ENCODE measurements at places on chromosomes 2 and 18. TPM values are rescaled to one million over a fixed set of nuclear protein-coding genes. Genes with fewer than 3 reads are reported as not detected.
A peak's percentile ranks its signal among the peaks of the same experiment; 100 is the strongest.

- no peak for DNase-seq
These were observed 2.8 kb downstream of the C1D start for GRCh38 chr2:68059784-68060525.

DNA sequence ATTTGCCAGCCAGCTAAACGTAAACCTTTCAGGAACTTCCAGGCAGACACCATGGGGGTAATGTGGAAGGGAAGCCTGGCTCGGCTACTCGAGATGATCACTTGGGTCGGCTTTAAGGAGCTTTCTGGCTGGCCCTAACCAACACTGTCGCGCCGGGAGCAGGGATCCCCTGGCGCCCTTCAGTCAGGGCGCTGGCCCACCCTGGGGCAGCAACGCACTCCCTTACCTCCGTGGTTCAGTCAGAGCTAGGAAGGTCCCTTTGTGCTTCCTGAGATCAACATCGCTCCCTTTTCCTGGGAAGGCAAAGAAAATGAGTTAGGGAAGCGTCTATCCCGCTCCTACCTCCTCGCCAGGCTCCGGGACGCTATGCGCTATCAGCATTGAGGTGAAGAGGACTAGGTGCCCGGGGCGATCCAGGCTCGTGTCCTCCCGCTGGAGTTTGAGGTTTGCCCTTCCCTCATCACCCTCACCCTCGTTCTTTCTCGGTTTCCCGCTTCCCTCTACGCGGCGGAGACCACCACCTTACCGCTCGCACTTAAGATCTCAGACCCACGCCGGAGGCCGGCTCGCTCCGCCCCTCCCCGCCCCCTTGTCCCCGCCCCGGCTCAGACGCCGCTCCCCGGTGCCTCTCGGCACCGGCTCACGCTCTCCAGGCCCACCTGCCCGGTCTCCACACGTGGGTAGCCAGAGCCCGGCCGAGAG is 449 bp upstream of the ATRAID start:
- DNase-seq = no peak

DNA sequence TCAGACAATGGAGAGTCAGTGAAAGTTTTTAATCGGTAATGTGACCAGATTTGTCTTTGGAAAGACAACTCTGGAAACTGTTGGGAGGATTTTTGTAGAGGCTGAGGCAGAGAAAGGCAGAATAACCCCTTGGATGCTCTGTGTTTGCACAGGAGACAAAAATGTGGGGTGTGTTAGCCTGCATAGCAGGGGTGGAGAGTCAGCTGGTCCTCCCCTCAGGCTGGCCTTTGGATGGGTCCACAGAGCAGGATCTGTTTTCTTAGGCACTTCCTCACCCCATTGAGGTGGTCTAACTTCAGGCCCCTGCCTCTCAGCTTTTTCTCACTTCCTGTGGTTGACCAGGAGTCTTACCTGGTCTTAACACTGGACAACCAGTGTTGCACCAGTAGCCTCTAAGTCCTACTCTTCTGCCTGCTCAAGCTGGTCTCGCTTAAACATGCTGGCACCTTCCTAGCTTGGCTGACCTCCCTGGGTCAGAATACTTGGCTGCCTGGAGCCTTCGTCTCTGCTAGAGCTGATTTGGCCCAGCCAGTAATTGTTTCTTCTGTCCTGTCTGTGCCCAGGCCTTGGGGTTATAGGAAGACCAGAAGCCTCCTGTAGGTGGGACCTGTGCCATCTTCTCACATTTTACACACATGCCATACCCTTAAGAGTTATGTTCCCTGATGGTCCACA is 259.8 kb upstream of the RASGRP3 start:
- DNase-seq = no peak

DNA sequence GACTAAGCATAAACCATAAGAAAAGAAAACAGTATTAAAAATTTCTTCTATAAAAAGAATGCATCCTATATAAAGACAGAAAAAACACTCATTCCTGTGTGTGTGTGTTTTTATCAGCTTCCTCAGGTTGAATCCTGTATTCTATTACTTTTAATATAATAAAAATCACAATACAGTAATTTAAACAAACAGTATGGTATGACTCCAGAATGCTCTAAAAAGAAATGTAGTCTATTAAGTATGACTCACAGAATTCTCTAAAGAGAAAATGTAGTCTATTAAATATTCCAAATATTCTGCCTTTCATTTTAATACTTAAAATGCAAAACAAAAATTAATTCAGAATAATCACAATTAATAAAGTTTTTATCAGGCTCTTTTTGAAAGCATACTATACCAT is 19.8 kb downstream of the CCDC88A start:
- DNase-seq = no peak

GRCh38 chr2:160213511-160213910 is 13.4 kb upstream of the ITGB6 start:
- no peak for DNase-seq

DNA sequence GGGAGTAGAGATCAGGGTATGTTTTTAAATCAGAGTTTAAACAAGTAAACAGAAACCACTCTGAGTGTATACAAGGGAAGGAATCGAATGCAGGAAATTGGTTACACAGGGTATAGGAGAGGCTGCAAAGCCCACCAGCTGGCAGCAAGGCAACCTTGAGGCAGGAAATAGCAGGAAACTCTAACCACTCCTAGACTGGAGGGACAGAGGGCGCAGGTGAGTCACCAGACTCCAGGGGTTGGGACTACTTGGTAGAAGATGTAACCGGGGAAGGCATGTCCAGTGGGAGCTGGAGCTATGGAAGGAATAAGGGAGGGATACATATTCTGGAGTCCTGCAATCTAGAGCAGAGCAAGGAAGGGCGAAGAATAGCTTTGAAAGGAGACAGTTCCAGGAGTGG is 152.3 kb downstream of the MEIS1 start:
- no peak for DNase-seq

GRCh38 chr2:188870289-188870688 is 103.9 kb upstream of the COL3A1 start:
- no peak for DNase-seq

- DNase-seq = no peak
These were observed 24.1 kb downstream of the DCDC2C start for GRCh38 chr2:3727397-3728045.

DNA sequence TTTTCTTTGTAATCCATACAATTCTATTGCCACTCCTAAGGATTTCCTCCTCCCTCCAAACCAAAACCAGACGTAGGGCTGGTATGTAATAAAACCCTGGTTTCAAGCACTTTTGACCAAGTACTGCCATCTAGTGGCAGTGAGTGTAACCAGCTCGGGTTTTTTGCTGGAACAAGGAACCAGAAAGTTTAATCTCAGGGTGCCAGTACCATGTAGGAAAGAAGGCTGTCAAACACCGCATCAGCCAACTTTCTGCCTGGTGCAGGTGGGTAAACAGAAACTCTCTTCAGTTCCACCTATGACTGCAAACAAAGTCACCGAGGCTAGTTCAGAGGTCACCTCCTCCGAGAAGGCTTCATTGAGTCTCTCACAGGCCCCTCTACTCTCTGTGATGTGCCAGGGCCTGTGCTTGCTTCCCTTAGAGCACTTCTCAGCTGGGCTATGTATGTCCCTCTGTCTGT is 10.2 kb upstream of the THNSL2 start:
- peak; percentile 46 for DNase-seq

- no peak for DNase-seq
These were observed 708 bp downstream of the AGXT start for GRCh38 chr2:240869109-240869955.

DNA sequence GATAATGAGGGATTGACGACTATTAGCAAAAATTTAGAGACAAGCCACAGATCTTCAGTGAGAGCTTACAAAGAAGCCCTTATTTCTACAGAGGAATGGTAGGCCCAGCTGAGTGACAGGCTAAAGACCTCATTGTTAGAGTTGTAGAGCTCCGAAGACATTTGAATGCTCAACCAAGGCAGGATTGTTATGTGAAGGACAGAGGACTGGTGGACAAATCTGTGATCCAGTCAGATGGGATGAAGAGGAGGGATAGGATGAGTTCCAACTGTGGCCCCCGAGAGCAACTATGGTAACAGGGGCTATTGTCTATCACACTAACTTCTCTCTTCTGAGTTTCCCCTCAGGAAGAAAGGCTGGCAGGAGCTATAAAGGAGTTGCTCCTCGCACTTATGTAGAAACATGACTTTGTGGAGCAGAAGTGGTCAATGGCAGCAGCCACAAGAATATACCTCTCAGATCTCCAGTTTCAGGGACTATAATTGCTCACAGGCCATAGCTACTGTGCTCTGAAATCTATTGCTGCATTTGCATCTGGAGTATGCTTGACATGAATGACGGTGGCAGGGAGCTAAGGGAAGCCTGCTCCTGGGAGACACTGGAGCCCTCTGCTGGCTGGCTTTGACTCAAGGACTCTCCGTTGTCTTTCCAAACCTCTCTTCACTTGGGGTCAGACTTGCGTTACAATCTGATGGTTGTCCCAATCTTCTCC is 50.3 kb upstream of the GREB1L start:
- no peak for DNase-seq

DNA sequence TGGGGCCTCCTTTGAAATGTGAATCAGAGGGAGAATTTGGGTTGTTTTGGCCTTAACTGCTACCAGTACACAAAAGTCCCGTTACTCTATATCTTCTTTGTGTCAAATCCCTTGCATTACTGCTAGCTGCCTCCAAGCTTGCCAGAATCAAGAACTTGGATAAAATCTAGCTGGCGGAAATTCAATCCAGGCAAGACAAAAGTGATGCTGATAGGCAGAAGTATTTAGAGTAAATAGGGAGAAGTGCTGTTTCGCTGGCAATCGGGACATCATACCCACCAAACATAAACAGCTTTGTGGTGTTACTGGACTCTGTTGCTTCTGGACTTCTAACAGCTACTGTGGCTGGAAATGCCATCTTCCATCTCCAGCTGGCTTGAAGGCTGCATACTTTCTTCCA is 2.5 kb downstream of the IFIH1 start:
- DNase-seq = no peak

DNA sequence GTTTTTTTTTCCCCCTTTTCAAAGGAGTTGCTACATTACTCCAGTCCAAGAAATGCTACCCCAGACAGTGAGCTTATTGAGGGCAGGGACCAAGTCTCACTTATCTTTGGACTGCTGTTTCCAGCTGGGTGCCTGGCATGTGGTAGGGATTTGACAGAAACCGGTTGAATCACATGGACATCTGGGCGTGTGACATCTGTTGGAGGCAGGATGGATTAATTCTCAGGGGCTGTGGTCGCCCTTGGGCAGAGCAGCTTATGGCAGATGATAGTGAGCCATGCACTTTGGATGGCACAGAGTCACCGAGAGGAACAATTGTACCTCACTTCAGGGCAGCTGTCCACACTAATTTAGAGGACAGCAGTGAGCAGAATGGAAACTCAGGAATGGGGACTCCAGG is 254.6 kb upstream of the ID2 start:
- DNase-seq = no peak

DNA sequence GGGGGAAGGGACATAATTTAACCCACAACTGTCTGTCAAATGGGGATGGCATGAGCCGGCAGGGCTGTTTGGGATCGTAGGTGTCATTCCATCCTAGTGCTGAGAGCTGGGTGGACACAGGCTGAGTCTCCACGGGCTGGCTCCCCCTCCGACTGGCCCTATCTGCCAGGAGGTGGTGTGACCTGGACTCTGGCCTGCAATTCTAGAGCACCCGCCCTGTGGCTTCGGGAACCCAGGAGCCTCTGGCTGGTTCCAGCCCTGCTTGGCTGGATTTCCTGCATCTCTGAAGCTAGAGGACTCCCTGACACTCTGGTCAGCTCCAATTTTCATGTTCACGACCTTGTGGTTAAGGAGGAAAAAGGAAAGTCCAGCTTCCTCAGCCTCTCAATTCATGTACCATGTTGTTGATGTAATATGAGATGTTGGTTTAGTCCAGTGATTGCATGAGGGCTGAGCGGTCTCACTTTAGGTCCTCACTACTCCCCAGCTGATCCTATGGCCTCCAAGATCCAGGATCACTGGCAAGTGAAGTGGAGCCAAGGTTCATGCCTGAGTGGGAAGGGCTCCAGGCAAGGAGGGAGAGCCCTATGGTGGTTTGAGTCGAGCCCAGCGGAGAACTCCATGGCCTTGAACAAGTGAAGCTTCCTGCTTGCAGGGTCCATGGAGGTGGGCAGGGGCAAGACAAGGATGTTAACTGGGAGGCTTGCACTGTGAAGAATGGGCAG is 169.1 kb downstream of the NDUFA10 start:
- DNase-seq = no peak

DNA sequence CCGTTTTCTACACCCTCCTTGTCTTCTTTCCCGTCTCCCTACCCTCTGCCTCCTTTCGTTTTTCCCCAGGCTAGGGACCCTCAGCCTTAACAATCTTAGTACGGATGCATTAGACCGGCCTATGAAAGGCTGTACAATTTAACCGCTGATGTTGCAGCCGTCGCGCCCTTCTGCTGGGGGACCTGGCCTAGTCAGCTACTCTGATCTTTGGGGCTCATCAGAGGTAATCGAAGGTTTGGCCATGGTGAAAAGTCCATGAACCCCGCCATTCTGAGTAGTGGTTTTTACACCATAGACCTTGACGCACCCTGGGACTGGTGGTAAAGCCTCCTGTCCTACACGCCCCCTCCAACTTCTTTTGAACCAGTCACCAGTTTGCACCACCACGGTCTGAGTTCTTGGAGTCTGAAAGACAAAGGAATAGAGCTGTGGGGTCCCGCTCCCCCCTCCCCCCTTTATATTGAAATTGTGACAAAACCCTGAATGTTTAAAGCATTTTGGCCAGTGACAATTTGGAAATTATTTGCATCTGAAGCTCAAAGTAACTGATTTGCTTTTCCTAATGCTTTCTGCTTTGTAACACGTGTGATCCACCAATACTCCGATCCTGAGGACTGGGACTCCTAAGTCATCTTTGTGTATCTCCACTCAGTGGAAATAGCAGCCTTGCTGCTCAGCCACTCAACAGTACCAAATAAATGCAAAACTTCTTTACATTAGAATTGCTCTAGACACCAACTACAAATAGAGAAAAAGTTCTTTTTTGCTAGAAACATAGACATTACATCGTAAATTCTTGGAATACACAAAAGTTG is 642 bp upstream of the SRSF7 start:
- DNase-seq = no peak

GRCh38 chr18:4720518-4720917 is 265.4 kb upstream of the DLGAP1 start:
- no peak for DNase-seq

DNA sequence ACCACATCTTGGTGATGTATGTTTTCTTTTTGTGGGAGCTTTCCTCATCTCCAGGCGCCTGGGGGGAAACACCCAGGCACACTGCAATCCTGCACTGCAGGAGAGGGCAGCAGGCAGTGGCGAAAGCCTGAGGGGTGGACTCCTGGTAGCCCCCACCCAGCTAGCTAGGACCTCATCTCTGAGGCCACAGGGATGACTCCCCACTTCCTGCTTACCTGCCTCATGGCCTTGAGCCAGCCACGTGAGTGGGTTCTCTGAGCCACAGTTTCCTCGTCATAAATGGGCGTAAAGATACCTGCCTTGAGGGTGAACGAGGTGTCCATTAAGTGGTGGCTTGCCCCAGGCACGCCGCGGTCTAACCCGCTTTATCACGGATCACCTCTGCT is 19.1 kb downstream of the TRAF3IP1 start:
- DNase-seq = no peak

GRCh38 chr2:49404108-49404507 is 249.8 kb upstream of the FSHR start:
- DNase-seq = no peak

GRCh38 chr2:147181351-147182029 is 663.3 kb upstream of the ACVR2A start:
- DNase-seq = no peak

Gene TMBIM1
- 47.5 TPM for total RNA-seq

Gene NEURL3
- total RNA-seq = 0.16 TPM

Gene LYPD6B
- not detected for total RNA-seq

Gene DSC1
- 1.1 TPM for total RNA-seq

Gene TFPI
- total RNA-seq = not detected

Gene POTEE
- 0.56 TPM for total RNA-seq

Gene RUFY4
- total RNA-seq = 2.0 TPM

Gene RBM44
- total RNA-seq = 0.46 TPM

Gene LYPD6
- not detected for total RNA-seq

Measured in activated naive CD8-positive, alpha-beta T cell treated with anti-CD3 and anti-CD28 coated beads for 36 hours (primary cell).